ENCODE measurements at places on chromosomes 11 and 22.

DNA sequence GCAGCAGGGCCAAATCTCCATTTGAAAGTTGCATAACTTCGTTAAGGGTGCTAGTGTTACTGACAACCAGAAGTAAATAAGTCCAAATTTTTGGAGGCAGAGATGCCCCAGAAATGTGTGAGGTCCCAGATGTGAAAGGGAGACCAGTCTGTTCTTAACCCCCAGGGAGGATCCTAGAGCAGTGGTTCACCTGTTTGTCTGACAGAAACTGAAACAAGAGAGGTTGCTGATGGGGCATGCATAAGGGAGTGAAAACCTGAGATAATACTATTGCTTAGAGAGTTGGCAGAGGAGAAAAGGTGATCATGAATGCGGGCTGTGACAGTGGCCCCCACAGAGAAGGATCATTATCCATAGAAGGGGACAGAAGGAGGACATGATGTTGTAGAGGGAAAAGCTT, 3.8 kb downstream of the CBLIF start:
- no peak for DNase-seq

DNA sequence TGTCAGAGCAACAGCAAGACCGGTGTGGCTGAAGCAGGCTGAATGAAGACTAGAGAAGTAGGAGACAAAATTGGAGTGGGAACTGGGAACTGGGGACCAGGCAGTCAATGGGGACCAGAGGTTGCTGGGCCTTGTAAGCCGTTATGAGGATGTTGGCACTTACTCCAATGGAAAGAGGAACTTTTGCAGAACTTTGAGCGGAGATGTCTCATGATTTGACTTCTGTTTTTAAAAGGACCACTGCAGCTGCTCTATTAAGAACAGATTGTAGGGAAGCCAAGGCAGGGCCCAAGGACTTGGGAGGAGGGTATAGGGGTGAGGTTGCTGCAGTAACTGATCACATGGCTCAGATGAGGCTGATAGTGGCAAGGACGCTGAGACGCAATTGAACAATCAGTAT, 34.2 kb downstream of the IL18 start:
- DNase-seq, result peak; percentile 26

GRCh38 chr22:37218771-37219411, 6.6 kb upstream of the SSTR3 start:
- no peak for DNase-seq

DNA sequence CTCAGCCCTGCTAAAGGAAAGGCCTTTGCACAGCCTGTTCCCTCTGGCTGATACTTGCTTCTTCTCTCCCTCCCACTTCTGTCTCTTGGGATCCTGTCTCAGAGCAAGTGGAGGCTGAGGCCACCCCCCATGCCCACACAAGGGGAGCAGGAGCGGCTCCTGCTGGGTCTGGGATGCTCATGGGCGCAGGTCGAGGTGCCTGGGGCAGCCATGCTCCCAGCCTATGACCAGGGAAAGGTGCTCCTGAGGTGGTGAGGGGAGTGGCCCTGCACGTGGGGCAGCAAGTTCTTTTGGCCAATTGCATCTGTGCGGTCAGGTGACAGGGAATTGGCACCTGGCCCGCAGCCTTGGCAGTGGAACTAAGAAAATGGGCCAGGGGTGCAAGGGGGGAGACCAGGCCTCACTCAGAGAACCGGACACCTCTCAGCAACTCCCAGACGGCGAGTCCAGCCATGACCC, 1.5 kb downstream of the MAPK11 start:
- no peak for DNase-seq

- DNase-seq, result no peak
Measured at GRCh38 chr11:33391893-33392251, 134.7 kb downstream of the HIPK3 start.

DNA sequence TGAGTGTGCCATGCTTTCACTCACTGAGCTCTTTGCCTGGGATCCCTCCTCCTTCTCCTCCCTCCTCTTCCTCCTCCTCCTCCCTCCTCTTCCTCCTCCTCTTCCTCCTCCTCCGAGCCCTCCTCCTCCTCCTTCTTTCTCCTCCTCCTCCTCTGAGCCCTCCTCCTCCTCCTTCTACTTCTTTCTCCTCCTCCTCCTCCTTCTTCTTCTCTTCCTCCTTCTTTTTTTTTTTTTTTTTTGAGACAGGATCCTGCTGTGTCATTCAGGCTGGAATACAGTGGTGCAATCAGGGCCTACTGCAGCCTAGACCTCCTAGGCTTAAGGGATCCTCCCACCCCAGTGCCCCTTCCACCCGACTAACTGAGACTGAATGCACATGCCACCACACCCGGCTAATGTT, 62.3 kb downstream of the DEUP1 start:
- no peak for DNase-seq

DNA sequence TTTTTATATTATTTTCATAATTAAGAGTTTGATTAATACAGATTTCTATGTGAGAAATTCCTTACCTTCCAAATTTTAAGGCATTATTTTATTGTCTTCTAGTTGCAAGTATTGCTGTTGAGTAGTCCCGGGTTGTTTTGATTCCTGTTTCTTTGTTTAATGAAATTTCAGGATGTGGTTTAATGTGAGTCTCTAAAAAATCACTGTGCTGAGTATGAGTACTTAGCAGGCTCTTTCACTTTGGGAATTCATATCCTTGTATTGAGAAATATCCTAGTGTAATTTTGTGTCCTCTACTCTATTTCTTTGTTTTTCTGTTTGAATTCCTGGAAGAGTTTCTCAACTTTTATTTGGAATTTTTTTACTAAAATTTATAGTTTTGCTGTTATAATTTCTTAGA, 113.2 kb downstream of the TMEM135 start:
- DNase-seq, result no peak

DNA sequence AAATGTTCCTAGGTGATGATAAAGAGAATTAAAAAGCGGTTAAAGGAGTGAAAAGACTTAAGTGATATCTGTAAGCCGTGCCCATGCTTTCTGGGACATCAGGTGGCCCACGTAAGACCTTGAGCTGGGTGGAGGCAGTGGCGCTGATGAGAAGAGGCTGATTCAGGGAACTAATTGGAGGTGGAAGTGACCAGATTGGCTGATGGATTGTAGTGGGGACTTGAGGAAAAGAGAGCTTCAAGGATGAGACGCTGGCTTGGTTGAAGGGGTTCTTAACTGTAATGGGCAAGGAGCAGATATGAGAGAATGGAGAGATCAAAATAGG, 69.1 kb upstream of the EP300 start:
- no peak for DNase-seq

GRCh38 chr11:128686021-128686741, 7.7 kb upstream of the FLI1 start:
- DNase-seq, result no peak

DNA sequence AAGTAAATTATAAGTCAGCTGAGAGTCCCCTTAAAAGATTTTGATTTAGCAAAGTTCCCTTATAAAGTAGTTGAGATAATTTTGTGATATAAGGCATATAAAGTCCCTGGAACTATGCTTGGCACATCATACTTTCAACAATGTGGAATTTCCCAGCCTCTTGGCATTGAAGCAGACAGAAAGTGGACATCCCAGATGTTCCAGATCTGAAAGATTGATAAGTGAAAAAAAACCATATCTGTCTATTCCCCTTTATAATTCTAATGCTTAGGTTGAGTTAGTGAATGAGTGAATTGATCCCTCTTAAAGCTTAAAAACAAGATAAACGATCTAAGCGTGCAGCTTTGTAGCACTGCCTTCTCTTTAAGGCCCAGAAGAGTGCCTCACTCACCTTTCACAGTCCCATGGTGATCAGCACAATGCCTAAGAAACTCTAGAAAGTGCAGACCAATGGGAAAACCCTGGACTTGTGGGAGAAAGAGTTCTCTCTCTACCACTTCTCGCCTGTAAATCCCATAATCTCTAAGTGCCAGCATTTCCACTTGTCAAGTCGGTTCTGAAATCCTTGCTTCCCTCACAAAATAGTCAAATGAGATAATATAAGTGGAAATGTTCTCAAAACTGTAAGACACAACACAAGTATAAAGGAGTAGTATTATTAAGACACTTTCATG, 17.8 kb downstream of the FIBIN start:
- no peak for DNase-seq

- no peak for DNase-seq
Measured at GRCh38 chr11:79237703-79238102, 203.1 kb downstream of the TENM4 start.

DNA sequence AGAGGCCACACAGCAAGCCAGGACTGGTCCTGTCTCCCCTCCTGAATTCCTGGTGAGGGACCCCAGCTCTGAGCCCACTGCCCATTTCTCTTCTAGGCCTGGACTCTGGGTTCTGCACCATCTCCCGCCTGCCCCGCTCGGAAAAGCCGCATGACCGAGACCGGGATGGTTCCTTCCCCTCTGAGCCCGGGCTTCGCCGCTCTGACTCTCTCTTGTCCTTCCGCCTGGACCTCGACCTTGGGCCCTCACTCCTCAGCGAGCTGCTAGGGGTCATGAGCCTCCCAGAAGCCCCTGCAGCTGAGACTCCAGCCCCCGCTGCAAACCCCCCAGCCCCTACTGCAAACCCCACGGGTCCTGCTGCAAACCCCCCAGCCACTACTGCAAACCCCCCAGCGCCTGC, 7.7 kb downstream of the CDC42EP1 start:
- DNase-seq, result no peak

- DNase-seq, result no peak
Measured at GRCh38 chr11:27902981-27903624, 202.8 kb upstream of the BDNF start.

DNA sequence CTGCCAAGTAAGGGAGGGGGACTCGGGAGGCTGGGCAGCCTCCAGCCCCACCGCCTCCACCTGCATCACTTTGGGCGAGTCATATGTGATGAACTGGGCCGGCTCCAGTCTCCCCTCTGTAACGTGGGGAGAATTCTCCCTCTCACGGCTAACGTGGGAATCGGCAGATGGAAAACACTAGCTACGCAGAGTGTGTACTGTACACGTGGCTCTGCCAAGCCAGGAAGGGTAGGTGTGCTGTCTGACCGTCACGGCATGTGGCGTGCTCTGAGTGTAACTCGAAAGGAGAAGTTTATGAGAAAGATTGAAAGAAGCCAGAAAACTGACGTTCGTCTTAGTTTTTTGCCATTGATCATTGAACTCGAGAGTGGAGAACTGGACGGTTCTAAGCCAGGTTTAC, 13.7 kb downstream of the TRMU start:
- DNase-seq, result no peak

DNA sequence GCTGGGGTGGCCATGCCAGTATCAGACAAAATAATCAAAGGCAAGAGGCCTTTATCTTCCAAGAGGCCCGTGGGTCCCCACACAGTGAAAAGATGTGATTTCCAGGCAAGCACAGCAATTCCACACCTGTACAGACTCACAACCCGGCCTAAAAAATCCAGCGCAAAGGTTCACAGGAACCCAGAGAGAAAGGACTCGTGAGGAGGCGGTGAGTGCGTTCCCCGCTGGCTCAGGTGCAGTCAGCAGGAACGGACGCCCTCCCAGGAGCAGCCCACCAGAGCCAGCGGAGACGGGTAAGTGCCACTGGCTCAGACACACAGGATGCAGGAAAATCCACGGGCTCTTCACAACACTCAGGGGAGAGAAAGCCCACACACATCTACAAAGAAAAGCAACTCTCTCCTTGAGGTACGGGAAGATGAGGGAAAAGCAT, 4.4 kb downstream of the TOLLIP start:
- no peak for DNase-seq

DNA sequence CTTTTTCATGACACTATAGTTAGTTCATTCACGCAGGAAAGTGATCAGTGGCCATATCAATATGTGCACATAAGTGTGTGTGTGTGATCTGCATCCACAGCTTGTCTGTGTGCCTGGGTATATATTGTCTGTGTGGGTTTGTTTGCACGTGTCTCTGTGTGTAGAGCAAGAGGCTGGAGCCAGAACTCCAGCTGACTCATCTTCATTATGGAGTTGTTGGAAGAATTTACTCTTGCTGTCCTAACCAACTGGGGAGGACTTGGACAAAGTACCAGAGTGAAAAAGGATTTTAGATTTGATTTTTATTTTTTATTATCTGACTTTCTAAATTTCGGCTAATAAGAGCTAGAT, 63.9 kb downstream of the TP53I11 start:
- DNase-seq, result no peak

- DNase-seq, result no peak
Measured at GRCh38 chr22:49827271-49827852, 311 bp downstream of the BRD1 start.

GRCh38 chr11:44955015-44955738, 4.5 kb upstream of the TP53I11 start:
- DNase-seq, result no peak

DNA sequence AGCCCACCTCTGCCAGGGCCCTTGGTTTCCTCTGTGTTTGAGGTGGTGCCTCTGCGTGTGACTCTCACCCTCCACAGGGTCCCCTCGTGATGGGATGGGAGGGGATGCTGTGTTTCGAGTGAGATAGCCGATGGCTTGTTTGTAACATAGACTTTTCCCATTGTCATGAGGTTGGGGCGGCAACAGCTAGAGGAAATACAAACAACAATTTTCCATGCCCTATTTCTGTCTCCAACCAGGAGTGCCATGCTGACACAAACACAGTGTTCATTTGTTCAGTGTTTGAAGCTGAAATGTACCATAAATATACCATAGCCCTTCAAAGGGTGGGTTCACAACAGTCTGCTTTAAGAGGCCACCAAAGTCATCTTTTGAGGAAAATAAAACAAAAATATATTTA, 19.5 kb upstream of the NAV2 start:
- DNase-seq, result no peak

DNA sequence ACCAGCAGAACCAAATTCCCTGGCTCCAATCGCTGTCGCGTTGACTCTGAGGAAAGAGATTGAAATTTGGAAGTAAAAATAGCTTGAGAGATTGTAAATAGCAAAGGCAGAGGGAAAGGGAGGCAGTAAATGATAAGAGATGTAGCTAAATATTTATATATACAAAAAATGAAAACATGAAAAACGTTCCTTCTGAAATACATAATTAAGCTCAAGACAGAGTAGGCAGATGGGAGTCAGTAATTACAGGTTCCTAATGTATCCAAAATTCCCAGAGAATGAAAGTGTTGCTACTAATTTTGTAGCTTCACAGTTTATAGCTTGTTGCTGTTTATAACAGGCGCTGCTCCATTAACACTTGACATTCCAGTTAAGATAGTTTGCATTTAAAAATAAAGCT, 648.7 kb downstream of the KCNA4 start:
- no peak for DNase-seq

DNA sequence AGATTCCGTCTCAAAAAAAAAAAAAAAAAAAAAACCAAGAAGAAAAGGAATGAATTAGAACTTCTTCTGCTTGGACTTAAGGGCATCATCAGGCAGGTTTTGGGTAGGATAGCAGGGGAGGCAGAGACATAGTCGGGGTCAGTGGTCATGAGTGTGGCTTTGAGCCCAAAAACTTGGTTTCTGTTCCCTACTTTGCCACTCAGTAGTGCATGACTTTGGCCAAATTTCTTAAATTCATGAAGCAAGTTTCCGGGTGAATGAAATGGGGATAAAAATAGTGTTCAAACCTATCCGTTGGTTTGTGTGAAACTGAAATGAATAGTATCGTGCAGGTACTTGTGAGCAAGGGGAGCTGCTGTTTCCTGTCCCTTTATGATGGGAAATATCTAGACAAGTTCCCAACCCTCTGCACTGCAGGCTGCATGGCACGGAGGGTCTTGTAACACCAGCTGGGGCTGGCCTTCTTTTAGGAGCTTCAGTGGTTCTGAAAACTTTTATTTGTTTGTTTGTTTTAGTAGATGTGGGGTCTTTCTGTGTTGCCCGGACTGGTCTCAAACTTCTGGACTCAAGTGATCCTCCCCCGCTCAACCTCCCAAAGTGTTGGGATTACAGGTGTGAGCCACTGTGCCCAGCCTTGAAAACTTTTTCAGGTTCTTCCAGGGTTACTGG, 18.4 kb downstream of the NEAT1 start:
- no peak for DNase-seq

- no peak for DNase-seq
Measured at GRCh38 chr22:22684580-22685561, 40.5 kb downstream of the GGTLC2 start.

- no peak for DNase-seq
Measured at GRCh38 chr22:45552580-45553350, 50.1 kb downstream of the FBLN1 start.
